ENCODE measurements at places on chromosomes 11 and 22.

GRCh38 chr11:103067118-103067517 lies 24.8 kb downstream of the DCUN1D5 start:
- no peak for DNase-seq

DNA sequence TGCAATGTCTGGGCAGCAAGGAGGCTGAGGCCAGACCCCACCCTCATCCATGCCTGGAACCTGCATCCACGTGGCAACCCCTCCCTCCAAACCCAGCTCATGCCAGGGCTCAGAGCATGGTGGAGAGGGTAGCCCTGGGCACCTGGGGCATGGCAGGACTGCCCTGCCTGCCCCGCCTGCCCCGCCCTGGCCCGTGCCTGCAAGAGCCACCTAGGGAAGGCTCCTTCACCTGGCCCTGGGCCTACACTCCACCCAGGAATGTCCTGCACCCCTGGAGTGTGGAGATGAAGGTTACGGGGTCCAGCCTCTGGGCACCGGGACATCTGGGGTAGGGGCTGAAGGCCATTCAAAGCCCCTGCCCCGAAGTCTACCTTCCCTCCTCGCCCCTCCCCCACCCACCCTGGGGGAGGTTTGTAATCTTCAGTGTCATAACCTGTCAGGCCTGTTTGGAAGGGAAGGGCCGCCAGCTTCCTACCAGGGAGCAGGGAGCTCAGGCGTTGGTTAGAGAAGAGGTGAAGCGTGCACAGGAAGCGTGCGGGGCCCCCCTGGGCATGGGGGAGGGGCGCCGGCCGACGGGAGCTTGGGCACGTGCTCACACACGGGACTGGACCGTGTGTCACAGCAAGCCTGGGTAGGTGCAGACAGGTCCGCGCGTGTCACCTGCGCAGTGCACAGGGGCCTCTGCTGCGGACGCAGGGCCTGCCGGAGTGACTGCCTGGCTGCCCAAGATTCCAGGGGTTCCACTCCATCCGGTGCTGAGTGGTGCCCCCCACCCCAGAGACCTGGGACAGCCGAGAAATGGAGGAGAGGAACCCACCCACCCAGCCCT lies 30.7 kb upstream of the TH start:
- no peak for DNase-seq

DNA sequence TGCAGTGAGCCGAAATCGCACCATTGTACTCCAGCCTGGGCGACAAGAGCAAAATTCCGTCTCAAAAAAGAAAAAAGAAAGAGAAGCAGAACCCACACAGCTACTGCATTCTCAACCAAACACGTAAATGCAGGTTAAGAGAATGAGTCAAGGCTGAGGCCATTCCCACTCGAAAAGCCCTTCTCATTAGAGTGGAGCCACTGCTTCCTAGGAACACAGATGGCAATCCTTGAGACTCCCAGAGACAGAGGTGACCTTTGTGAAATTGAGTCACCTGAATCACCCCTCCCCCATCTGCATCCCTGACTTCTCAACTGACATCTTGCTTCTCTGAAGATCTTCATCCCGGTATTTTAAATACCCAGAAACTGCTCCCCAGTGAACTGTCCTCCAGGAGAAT lies 8.2 kb downstream of the PACSIN2 start:
- DNase-seq, result no peak

GRCh38 chr11:108897071-108897481 lies 232.2 kb downstream of the DDX10 start:
- DNase-seq, result no peak

- DNase-seq, result no peak
Measured at GRCh38 chr11:98090861-98091505, 929.8 kb upstream of the CNTN5 start.

Measured in NCI-H2227 treated with DMSO at 0.1 percent for 48 hours (cell line).